ENCODE measurements at places on chromosomes 3 and 15. TPM values are rescaled to one million over a fixed set of nuclear protein-coding genes. Genes with fewer than 3 reads are reported as not detected.

Gene CCDC39
- total RNA-seq, result not detected

Gene KBTBD13
- not detected for total RNA-seq

Gene PP2D1
- total RNA-seq, result not detected

Gene YEATS2
- 38.1 TPM for total RNA-seq

Gene TGM4
- not detected for total RNA-seq

Gene PLXNA1
- total RNA-seq, result 5.8 TPM

Gene ABI3BP
- total RNA-seq, result not detected

Gene VGLL3
- not detected for total RNA-seq

Gene STRA6
- not detected for total RNA-seq

Gene GLDN
- not detected for total RNA-seq

Gene FBXL22
- 0.44 TPM for total RNA-seq

Gene MYO1E
- 2.9 TPM for total RNA-seq

Gene BFSP2
- total RNA-seq, result not detected

Gene ACKR4
- total RNA-seq, result not detected

Gene ACP3
- total RNA-seq, result not detected

Gene SOX14
- total RNA-seq, result not detected

Gene AQP9
- not detected for total RNA-seq

Gene GOLGA6L7
- not detected for total RNA-seq

Gene DNASE1L3
- total RNA-seq, result not detected

Gene TNNC1
- total RNA-seq, result 7.2 TPM

Gene PLOD2
- total RNA-seq, result 0.22 TPM

Gene PAQR5
- not detected for total RNA-seq

Gene GRAMD1C
- total RNA-seq, result 0.67 TPM

Gene UROC1
- total RNA-seq, result not detected

Gene GPR156
- total RNA-seq, result not detected

Gene SIDT1
- total RNA-seq, result 14.6 TPM

Gene C2CD4A
- total RNA-seq, result 0.14 TPM
